Pericardium fibroblast (primary cell): ENCODE measurements at places on chromosomes 4 and X. TPM values are rescaled to one million over a fixed set of nuclear protein-coding genes. Genes with fewer than 3 reads are reported as not detected.

The FHIP1A gene
- total RNA-seq: under 0.01 and 0.12 TPM in 2 replicates

The GAK gene
- 32.5 and 90.6 TPM in 2 replicates for total RNA-seq

The TXK gene
- not detected in 2 replicates for total RNA-seq

The ADGRG2 gene
- 0.82 and 1.0 TPM in 2 replicates for total RNA-seq

The FGF5 gene
- 0.12 and 1.9 TPM in 2 replicates for total RNA-seq
